HFFc6 (cell line): ENCODE measurements at places on chromosomes 7 and 10. TPM values are rescaled to one million over a fixed set of nuclear protein-coding genes. Genes with fewer than 3 reads are reported as not detected.
A peak's percentile ranks its signal among the peaks of the same experiment; 100 is the strongest.

SMNDC1 gene
- 31.5 to 34.1 TPM (median 32.5 TPM) in 3 replicates for total RNA-seq

ADRB1 gene
- not detected in 2 replicates for total RNA-seq

GRCh38 chr7:1678571-1679325 is 8.7 kb downstream of the ELFN1 start:
- H3K27ac ChIP-seq = no peak overlapping the region
- peaks cover 14% of the 10 kb centered on the region for H3K36me3 ChIP-seq
- no peak for DNase-seq

DNA sequence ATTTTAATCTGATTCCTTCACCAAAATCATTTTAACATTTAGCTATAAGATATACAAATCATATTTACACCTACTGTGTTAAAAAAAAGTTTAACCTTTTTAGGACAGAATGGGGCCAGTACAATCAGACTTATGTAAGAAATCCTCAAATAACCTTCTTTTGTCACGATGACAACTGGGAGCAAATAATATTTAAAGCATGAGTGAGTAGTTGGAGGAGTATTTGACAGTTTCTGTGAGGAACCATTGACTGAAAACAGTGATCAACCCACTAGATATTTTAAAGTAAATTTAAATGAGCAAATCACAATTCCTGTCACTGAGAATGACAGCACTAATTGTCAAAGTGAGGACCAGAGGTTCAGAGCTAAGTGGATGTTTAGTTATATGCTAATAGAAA is 289.1 kb downstream of the CNTNAP2 start:
- no peak overlapping the region for H3K4me3 ChIP-seq
- no peak for DNase-seq

DNA sequence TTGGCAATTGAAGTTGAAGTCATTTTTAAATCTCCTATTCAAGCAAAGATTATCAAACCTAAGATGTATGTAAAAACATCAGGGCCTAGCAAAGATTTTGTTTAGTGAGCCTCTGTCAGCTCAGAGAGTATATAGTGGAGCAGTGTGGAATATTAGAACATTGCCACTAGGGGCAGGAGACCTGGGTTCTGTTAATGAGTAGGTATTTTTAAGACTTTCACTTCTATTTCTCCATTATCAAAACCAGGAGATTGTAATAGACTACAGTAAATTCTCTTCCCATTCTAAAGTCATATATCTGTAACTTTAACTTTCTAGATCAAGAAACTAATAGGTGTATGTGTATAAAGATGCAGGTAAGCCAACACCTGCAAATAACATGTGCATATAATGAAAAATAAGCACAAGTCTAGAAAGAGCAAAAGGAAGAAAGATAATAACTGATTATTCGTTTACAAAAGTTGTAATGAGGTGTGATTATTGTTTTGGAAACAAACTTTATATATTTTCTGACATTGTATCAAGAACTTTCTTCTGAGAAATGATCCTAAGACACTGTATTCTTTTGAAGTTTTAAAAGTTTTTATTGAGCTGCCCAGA is 64.4 kb downstream of the KCND2 start:
- H3K4me1 ChIP-seq = no peaks in the 10 kb centered on the region
- no peaks in the 10 kb centered on the region for H3K27me3 ChIP-seq
- no peak for DNase-seq
- H3K36me3 ChIP-seq = no peaks in the 10 kb centered on the region
- H3K4me3 ChIP-seq = no peak overlapping the region

GRCh38 chr7:101615446-101615845 is 13.7 kb downstream of the MYL10 start:
- peaks cover 3% of the 10 kb centered on the region; the same call in 1 of the 2 replicates for H3K27me3 ChIP-seq
- H3K4me1 ChIP-seq = peaks cover 45% of the 10 kb centered on the region
- H3K4me3 ChIP-seq = no peak overlapping the region
- no peak for DNase-seq

DNA sequence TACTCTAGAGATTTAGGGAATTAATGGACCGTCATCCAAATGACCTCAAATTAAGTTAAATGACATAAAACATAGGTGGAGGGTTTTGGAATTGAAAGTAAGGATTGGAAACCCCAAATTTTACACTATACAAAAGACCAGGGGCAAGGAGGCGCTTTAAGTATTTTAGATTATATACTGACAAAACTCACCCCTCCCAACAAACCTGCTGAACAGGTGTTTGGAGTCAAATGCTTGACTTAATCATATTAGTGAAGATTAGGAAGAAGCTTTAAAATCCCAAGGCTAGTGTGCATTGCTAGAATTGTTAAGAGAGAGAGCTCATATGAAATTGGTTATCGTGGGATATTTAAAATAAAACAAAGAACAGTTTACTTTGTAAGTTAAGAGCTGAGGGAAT is at the start of gene GNGT1:
Gene GNGT1, plus strand, starts transcription at position 301 of the 400 bp plus-strand sequence. CDS start 180 bp downstream, outside the sequence.
- H3K27ac ChIP-seq = no peak within 1 kb of the TSS
- peaks cover 15% of the 10 kb centered on the region for H3K4me1 ChIP-seq
- no peak within 1 kb of the TSS for H3K4me3 ChIP-seq
- no peaks in the 10 kb centered on the region for H3K36me3 ChIP-seq
- no peak for DNase-seq

DNA sequence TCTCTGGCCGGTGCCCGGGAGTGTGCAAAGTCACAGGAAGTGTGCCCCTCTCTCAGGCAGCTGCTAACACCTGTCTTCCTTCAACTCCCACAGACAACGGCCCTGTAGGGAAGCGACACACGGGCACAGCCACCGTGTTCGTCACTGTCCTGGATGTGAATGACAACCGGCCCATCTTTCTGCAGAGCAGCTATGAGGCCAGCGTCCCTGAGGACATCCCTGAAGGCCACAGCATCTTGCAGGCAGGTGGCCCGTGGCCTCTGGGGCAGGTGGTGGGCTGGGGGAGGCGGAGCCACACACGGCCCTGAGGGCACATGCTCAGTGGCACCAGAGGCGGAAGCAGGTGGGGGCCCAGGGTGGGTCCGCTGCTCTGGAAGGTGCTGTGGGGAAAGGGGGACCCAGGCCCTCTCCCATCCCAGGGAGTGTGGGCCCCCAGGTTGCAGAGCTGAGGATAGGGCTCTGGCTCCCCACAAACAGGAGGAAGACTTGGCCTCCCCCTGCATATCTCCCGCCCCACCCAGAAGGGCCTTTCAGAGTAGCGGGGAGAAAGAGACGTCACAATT is 6.9 kb downstream of the C10orf105 start:
- H3K27me3 ChIP-seq = peaks cover 18% of the 10 kb centered on the region
- no peak overlapping the region for H3K4me3 ChIP-seq
- peak overlapping the region; percentile 95 for H3K27ac ChIP-seq
- no peaks in the 10 kb centered on the region for H3K36me3 ChIP-seq
- H3K4me1 ChIP-seq = peaks cover 18% of the 10 kb centered on the region

DNA sequence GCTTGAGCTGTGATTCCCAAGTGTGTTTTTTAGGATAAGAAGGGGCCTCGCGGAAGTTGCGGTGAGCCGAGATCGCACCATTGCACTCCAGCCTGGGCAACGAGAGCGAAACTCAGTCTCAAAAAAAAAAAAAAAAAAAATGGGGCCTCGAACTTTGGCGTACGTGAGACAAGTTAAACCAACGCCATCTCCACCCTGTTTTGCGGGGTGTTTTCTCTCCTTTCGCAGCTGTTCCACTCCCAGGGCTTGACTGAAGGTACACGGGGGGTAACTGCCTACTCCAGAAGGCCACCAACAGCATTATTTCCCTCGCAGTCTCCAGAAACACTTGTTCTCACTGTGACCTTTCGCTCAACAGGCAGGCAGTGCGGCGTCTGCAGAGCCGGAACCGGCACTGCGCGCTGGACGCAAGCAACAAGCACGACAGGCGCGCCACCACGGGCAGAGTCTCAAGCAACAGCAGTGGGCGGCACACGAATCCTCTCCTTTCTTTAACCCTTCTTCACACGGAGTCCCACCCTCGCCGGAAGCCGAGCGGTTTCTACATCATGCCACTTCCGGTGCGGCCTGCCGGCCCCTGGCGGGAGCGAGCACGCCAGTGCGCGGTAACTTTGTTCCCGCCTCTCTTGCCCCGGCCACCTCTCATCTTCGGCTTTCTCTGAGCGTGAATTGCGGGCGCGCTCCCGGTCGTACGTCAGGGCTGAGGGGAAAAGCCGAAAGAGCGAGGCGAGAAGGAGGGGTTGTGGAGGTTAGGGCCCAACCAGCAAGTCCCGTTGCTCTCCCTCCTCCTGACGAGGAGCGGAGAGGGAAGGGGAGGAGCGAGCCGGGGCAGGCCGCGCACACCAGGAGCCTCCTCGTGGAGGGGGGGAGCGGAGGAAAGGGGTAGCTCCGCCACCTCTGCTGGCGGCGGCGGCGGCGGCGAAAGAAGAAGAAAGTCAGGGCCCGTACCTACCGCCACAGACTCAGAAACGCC is 814 bp upstream of the CDK13 start:
- H3K36me3 ChIP-seq = peaks cover 8% of the 10 kb centered on the region
- DNase-seq = peak; percentile 99
- H3K27ac ChIP-seq = peak overlapping the region; percentile 100
- peaks cover 34% of the 10 kb centered on the region for H3K4me1 ChIP-seq

DNA sequence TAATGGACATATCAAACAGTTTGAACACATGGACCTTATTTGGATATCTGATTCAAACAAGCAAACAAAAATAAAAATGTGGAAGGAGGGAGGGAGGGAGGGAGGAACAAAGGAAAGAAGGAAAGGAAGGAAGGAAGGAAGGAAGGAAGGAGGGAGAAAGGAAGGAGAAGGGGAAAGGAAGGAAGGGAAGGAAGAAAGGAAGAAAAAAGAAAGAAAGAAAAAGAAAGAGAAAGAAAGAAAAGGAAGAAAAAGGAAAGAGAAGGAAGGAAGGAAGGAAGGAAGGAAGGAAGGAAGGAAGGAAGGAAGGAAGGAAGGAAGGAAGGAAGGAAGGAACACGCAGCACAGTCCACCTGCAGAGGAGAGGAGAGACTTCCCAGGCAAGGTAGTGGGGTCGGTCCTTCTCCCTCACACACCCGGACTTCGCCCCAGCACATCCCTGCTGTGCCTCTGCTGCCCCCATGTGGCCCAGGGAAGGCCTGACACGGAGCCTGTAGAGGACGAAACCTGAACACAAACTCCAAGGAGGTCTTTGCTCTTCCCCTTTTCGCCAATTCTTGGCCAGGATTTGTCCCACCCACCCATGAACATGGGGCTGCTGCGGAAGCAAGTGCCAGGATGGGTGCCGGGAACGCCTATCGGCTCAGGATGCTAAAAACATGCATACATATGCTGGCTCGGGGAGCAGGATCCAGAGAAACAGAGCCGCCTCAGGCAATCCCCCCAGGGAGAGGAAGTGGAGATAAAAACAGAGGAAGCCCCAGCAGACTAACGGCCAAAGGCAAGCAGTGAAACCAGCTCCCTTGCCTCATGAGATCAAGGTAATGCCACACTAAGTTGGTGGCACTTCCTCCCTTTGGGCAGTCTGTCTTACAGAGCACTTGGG is 52.3 kb upstream of the DGKI start:
- peaks cover 1% of the 10 kb centered on the region for H3K27me3 ChIP-seq
- H3K36me3 ChIP-seq = peaks cover 46% of the 10 kb centered on the region
- peak overlapping the region; percentile 79 for H3K27ac ChIP-seq

DNA sequence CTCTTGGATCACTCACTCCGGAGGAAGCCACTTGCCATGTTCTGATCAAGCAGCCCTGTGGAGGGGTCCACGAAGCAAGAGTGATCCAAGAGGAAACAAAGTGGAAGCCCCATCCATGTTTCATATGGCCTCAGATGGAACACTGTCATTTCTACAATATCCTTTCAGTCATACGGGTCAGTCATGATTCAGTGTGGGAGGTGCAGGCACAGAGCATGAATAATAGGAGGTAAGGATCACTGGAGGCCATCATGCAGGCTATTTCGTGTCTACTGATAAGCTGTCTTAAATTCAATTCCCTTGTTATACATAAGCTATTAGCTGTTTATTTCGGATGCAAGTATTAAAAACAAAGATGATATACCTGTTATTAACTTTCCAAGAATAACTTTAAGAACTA is 36.8 kb downstream of the VPS41 start:
- H3K27me3 ChIP-seq = no peaks in the 10 kb centered on the region; the same call in 1 of the 2 replicates
- H3K4me3 ChIP-seq = no peak overlapping the region
- H3K27ac ChIP-seq = no peak overlapping the region
- no peak for DNase-seq
- peaks cover 9% of the 10 kb centered on the region for H3K4me1 ChIP-seq
